ENCODE measurements at places on chromosomes 13 and 19.

DNA sequence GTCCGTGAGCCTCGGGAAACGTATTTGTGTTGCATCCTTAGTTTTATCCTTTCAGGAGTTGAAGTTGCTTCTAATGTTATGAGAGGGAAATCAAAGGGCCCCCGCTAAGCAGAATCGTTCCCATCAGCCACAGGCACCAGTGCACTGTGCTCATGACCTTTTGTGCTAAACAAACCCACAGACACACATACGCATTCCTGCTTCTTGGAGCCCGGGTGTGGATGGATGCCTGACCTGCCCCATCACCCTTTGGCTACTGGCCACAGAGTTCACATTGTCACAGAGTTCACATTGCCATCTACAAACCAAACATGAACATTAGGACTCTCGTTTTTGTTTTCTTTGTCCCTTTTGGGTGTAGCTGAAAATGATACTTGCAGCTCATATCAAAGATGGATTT is 47.2 kb downstream of the CHST8 start:
- DNase-seq, result no peak

GRCh38 chr13:63540061-63540460 is 2124.4 kb upstream of the PCDH20 start:
- no peak for DNase-seq

DNA sequence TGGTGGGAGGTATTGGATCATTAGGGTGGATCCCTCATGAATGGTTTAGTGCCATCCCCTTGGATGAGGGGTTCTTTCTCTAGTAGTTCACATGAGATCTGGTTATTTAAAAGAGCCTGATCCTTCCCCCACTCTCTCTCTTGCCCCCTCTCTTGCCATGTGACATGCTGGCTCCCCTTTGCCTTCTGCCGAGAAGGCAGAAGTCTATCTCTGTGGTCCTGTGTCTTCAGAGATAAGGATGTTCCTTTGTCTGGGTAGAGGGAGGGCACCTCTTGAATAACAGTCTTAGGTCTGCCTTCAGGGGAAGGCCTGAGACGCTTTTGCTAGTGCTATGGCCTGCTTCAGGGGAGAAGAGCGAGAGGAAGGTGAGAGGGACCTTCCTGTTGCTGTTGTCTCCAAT is 2.0 kb upstream of the ZDHHC20 start:
- DNase-seq, result no peak

- DNase-seq, result no peak
Observed at GRCh38 chr13:67520886-67521285, 290.8 kb upstream of the PCDH9 start.

- peak; percentile 11 for DNase-seq
Observed at GRCh38 chr13:60837806-60838205, 440.8 kb downstream of the TDRD3 start.

GRCh38 chr13:99269627-99270241 is 11.6 kb upstream of the GPR18 start:
- DNase-seq, result peak; percentile 80

- DNase-seq, result no peak
Observed at GRCh38 chr19:33290956-33291622, 11.2 kb downstream of the CEBPA start.

- peak; percentile 40 for DNase-seq
Observed at GRCh38 chr19:33767898-33768413, 28.7 kb upstream of the KCTD15 start.

DNA sequence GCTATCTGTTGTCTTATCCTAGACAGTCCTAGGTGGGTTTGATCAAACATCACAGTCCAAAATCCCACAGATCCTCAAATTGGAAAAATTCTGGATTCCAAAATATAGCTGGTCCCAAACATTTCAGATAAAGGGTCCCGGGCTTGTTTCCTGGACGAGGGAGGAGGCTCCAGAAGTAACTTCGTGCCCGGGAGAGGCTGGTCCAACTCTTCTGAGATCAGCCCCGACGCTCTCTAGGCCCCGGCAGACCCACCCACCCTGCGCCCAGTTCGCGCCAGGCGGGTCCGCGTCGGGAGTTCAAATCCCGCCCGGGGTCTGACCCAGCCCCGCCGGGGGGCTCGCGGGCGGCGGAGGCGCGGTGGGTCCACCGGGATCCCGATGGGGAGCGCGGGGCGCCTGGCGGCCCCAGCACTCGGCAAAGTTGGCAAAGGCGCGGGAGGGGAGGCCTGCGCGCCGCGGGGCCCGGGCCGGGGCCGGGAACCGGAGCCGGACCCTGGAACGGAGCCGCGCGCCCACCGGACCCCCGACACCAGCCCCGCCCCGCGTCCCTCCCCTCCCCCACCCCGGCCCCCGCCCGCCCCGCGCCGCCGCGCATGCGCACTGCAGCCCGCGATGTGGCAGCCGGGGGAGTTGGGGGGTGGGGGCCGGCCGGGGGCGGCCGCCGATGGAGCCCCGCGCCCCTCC is 513 bp downstream of the MIER2 start:
- DNase-seq, result peak; percentile 48

- peak; percentile 81 for DNase-seq
Observed at GRCh38 chr19:16671652-16672274, 10.8 kb downstream of the TMEM38A start.

GRCh38 chr13:112003396-112003795 is 63.6 kb upstream of the SOX1 start:
- DNase-seq, result no peak

DNA sequence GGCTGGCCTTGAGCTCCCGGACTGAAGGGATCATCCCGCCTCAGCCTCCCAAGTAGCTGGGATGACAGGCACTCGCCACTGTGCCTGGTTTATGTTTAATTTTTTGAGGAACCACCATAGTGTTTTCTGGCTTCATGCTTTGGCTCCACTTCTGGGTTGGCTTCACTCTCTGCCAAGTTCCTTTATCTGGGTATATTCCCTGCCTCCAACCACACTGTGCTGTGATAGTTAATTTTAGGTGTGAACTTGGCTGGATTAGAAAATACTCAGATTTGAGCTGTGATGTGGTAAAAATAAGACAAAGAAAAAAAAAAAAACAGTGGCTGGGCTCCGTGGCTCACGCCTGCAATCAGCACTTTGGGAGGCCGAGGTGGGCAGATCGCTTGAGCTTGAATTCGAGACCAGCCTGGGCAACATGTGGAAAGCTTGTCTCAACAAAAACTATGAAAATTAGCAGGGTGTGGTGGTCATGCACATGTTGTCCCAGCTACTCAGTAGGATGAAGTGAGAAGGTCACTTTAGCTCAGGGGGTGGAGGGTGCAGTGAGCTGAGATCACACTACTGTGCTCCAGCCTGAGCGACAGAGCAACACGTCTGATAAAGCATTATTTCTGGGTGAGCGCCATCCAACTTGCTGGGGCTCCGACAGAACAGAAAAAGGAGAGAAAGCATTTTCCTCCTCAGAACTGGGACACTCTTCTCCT is 7.5 kb upstream of the ILF3 start:
- DNase-seq, result no peak

- DNase-seq, result no peak
Observed at GRCh38 chr13:80072231-80072630, 268.7 kb downstream of the SPRY2 start.

GRCh38 chr19:45528149-45528743 is 21.0 kb downstream of the VASP start:
- no peak for DNase-seq

DNA sequence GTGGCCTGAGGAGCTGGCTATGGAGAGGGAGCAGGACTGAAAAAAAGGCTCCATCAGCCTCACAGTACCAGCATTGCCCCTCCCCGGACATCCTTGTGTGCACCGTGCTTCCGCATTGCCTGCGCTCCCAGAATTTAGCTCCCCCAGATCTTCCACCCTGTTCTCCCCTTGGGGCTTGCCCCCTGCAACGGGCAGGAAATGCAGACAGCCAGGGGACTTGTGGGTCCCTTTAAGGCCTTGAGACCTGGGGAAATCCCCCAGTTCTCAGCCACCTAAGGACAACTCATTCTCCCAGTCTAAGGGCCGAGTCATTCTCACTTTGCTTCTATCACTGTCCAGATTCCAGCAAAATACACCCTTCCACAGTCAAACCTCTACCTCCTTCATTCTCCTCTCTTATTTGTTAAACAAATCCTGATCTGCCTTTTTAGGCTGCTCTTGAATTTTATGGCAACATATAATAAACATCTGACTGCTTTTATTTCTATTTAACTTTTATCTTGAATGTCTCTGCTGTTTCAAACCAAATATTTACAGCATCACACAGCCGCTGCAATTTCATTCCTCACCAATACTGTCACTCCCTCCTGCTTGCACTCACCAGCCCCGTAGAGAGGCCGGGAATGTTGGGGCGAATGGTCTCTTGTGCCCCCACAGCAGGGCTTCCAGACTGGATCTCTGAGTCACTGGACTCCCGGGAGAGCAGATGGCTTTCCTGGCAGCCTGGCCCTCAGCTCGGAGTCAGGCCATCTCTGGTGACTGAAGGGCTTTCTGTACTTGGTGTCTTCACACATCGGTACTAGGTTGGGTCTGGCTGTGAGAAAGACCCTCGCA is 221.9 kb downstream of the TSHZ3 start:
- DNase-seq, result peak; percentile 36

DNA sequence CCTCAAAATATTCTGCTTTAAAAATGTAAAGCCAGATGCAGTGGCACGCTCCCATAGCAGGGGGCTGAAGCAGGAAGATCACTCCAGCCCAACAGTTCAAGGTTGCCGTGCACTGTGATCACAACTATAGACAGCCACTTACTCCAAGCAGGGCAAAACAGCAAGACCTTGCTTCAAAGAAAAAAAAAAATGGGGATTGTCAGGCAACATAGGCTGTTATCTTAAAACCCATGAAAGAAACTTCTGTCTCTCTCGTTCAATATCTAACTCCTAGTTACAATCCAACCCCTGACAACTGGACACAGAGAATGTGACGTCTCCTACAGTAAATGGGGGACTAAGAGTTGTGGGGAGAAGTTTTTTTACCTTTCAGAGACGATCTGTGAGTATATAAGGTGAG is 17.4 kb downstream of the ELF1 start:
- no peak for DNase-seq
